Osteoblast (primary cell): ENCODE measurements at places on chromosomes 16 and 17. TPM values are rescaled to one million over a fixed set of nuclear protein-coding genes. Genes with fewer than 3 reads are reported as not detected.

GRCh38 chr17:69828087-69828486 lies 246.9 kb upstream of the KCNJ16 start:
- DNase-seq = no peak

DNA sequence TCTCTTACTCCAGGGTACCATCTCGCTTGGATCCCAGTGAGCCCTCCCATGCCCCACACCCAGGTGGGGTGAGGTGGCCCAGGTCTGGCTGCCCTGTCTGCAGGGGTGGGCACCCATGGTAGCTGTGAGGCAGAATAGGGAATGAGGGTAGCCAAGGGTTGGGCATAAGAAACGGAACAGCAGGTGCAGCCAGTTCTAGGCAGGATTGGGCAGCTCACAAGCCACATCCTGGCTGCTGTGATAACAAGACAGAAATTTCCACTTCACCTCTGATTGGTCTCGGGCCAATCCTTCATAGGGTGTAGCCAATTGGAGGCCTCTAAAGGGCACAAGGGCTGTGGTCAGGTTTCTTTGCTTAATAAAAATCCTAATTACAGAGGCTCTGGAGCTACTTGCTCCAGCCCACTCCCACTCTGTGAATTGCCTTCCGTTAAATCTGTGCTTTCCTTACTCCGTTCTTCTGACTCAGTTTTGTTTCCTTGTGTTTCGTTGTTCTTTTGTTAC lies 1.5 kb upstream of the ARHGDIG start:
- peak; percentile 81 for DNase-seq

RAC3 gene
- 0.59 and 1.8 TPM in 2 replicates for total RNA-seq

- DNase-seq = peak; percentile 99
Measured at GRCh38 chr17:49995055-49995738, at the start of gene DLX3. Gene DLX3, minus strand, starts transcription at chr17:49995224. Its CDS starts 226 bp downstream, at chr17:49994998.

DNA sequence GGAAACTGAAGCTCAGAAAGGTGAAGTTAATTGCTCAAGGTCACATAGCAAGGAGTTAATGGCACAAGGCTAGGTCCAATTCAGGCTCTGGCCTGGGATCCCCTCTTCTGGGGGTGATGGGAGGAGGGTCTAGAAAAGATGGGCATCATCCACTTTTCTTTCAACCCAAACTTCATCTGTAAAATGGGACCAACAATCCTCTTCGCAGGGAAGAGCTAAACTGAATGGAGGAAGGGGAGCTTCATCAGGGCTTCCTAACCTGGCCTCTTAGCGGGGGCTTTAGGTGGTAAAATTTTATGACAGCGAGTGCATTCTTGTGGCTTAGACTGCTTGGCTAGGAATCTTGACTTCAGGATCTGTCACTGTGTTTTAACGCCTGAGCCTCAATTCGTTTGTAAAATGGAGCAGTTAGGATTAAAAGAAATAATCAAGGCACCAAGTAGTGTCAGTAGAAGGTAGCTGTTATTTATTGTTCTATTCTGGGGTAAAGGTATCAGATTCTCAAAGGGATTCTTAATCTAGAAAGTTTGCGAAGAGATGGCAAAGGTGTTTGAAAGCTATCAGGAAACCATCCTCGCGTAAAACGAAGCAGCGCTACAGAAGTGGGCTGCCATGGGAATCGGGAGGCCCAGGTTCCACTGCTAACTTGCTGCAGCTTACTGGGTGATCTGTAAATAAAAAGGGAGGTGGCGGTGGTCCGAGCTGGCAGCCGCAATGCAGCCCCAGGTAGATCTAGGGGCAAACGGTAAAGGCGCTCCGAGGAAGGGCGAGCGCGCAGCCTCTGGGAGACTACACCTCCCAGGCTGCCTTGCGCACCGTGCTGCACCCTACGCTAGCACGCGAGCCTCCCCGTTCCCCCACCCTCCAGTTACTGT lies 1.5 kb upstream of the SRCAP start:
- DNase-seq = peak; percentile 99

MEIOC gene
- under 0.01 TPM in 1 of 2 replicates, not detected in the other for total RNA-seq

DNA sequence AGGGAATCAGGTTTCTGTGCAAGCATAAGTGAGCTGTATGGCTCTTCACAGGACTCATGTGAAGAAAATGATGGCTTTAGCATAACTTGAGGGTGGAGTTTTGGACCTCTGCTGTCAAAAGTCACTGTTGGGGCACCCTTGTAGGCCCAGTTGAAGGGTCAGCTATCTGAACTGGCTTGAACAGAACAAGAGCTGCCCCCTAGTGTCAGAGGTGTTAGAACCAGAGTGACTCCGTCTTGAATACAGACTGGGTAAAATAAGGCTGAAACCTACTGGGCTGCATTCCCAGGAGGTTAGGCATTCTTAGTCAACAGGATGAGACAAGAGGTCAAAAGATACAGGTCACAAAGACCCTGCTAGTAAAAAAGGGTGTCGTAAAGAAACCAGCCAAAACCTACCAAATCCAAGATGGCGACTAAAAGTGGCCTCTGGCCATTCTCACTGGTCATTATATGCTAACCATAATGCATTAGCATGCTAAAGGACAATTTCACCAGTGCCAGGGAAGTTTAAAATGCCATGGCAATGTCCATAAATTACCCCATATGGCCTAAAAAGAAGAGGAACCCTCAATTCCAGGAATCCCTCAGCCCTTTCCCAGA lies 484.0 kb upstream of the ERCC4 start:
- no peak for DNase-seq

CSF3 gene
- total RNA-seq = not detected in 2 replicates

DNA sequence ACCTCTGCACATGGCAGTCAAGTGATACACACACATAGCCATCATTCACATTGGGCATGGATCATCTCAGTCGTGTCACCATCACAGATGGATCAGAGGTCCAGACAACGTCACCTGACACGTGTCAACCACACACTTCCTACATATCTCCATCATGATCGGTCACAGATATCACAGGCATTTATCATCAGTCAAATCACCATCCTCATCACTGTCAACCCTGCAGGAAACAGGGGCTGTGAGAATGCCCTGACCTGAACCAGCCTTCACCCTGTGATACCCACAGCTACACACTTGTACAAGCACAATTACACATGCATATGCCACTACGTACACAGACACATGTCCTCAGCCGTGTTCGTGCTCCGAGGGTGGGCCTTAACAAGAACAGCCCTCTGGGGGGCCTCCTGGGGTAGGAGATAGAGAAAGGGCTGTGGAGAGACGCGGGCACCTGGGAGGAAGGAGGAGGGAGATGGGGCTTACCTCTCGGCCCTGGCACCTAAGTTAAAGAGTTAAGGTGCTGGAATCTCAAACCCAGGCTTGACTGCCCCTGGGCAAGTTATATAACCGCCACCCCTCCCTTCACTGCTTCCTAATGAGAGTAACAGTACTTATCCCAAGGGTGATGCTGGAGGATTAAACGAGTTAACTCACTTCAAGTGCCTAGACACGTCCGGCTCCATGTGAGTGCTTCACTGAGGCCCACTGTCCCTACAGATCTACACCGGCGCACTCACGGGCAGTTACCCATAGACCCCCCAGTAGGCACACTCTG lies 1.1 kb downstream of the SLC12A4 start:
- DNase-seq = peak; percentile 94

HOXB1 gene
- total RNA-seq = not detected in 2 replicates

DNA sequence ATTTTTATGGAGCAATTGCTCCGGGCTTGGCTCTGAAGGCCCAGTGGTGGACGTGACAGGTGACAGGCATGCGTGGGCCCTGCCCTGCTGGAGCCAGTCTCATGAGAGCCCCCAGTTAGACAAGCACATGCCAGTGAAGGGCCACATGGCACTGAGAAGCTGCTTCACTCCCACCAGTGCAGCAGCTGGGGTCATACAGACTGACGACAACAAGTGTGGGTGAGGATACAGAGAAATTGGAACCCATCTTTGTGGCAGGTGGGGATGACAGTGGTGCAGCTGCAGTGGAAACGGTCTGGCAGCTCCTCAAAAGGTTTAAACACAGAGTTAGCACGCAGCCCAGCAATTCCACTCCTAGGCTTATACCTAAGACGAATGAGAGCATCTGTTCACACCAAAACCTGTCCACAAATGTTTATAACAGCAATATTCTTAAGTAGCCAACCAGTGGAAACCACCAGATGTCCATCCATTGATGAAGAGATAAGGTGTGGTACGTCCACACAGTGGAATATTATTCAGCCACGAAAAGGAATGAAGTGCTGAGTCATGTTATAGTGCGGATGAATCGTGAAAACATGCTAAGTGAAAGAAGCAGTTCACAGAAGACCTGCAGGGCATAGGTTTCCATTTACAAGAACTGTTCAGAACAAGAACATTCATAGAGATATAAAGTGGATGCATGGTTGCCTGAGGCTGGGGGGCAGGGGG lies 12.5 kb upstream of the CIBAR2 start:
- DNase-seq = peak; percentile 65

DNA sequence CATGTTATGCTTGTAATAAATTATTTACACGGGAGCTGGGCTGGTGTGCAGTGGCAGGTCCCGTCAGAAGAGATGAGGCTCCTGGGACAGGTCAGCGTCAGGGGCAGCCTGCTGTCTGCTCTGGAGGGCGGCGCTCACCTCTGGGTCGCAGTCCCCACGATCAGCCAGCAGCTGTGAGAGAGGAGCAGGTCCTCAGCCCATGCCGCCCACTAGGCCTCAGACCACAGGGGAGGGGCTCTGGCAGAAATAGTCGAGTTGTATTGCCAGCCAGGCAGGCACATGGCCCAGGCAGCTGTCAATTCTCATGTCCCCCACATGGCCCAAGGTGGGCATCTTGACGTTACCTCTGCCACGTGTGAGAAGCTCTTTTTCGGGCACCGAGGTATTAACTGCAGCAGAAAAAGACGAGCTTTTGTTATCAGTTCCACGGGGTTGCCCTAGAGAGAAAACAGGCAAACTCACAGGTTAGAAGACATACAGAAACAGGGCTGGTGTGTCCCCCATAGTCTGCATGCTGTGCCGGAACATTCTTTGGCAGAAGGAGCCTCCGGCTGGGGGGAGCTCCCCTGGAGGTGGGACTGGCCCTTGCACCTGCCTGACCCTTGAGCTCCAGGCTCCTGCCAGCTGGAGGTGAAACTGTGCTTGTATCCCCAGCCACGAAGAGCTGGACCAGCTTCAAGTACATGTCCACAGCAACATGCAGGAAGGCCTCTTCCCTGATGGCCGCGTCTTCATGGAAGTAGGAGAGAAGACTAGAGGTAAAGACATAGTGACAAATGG lies 17.4 kb downstream of the ZNF276 start:
- peak; percentile 62 for DNase-seq

MRPL58 gene
- 21.2 and 23.5 TPM in 2 replicates for total RNA-seq

LPO gene
- total RNA-seq = under 0.01 TPM in 1 of 2 replicates, not detected in the other

DNA sequence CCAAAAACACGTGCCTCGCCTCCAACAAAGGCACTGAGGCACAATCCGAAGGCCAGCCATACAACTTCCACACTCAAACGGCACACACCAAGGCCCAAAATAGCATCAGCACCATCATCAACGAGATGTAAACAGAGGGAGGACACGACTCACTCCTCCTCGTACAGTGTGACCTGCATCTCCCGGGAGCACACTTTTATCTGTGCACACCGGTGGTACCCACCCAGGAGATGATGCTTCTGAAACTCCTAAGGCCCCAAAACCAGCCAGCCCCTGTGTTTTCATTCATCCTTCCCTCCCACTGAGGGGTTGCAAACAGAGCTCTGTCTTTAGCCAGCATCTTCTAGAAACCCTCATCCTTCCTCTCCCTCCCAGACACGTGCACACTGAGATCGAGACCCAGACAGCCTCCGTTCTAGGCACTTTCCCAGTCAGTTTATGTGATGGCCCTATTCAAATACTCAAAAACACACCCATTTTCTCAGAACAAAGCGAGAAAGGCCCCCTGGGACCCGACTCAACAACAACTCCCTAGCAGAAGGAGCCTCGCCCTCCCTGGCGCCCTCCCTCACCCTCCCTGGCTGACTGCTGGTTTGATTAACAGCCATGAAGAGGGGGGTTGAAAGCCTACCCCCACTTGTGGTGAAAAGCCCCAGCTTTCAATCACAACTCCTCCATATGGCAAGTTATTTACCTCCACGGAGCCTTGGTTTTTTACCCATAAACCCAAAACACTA lies 76.3 kb downstream of the GAS7 start:
- no peak for DNase-seq

- peak; percentile 8 for DNase-seq
Measured at GRCh38 chr17:40103688-40104087, 3.3 kb upstream of the NR1D1 start.
